ENCODE measurements at places on chromosomes 1 and 21.
A peak's percentile ranks its signal among the peaks of the same experiment; 100 is the strongest.

- H3K4me1 ChIP-seq, result peaks cover 26% of the 10 kb centered on the region
- no peak overlapping the region for H3K27ac ChIP-seq
- no peaks in the 10 kb centered on the region for H3K27me3 ChIP-seq
- no peaks in the 10 kb centered on the region for H3K36me3 ChIP-seq
- DNase-seq, result peak; percentile 27
- no peak overlapping the region for H3K4me3 ChIP-seq
These were observed 94.1 kb downstream of the NMNAT2 start for GRCh38 chr1:183323849-183324683.

DNA sequence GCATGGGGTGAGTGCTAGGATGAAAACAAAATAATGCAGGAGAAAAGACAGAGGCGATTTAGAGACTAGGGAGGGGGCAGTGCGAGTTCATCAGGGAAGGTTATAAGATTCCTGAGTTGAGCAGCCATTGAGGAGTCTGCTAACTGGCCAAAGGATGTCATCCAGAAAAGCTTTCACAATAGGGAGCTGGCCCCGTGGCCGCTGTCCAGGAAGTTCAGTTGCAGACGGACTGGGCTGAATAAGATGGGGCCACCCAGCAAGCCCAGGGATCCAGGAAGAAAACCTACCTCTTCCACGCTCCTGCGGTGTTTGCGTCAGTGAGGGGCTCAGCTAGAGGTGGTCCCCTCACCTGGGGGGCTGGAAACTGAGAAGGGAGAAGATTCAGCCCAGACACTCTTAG lies 4.0 kb upstream of the PKP1 start:
- H3K4me3 ChIP-seq, result no peak overlapping the region
- H3K4me1 ChIP-seq, result peaks cover 13% of the 10 kb centered on the region
- H3K36me3 ChIP-seq, result no peaks in the 10 kb centered on the region
- peak; percentile 35 for DNase-seq
- peaks cover 4% of the 10 kb centered on the region for H3K27me3 ChIP-seq

DNA sequence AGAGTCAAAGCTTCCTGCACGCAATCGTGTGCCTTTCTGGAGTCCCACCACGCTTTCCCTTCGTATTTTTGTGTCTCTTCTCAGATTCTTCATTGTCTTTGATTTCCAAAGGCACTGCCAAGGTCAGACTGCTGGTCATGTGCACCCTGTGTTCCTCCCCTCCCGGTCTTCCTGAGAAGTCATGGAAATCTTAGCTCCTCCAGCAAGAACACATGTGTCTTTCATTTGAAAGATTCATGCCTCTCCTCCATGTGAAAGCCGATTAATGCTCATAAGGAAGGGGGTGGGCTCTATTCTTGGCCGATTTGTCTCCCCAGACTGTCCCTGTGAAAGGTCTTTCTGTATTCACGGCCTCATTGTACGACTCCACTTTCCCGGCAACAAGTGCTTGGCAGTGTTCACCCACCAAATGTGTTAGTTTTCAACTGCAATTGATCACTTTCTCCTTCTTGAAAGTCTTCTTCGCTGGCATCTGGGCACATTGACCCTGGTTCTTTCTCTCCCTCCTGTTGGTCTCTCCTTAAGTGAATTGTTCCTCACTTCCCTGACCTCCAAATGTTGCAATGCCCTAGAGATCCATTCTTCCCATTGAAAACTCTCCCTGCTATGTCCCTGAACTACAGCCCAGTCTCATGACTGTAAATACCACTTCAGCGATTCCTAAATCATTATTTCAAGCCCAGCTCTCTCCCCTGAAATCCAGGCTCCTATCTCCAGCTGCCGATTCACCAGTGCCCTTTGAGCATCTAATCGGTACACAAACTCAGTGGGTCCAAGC lies 25.4 kb downstream of the MX2 start:
- no peaks in the 10 kb centered on the region for H3K27me3 ChIP-seq
- H3K27ac ChIP-seq, result no peak overlapping the region
- H3K4me1 ChIP-seq, result no peaks in the 10 kb centered on the region
- no peak for DNase-seq
- no peaks in the 10 kb centered on the region for H3K36me3 ChIP-seq
- no peak overlapping the region for H3K4me3 ChIP-seq

DNA sequence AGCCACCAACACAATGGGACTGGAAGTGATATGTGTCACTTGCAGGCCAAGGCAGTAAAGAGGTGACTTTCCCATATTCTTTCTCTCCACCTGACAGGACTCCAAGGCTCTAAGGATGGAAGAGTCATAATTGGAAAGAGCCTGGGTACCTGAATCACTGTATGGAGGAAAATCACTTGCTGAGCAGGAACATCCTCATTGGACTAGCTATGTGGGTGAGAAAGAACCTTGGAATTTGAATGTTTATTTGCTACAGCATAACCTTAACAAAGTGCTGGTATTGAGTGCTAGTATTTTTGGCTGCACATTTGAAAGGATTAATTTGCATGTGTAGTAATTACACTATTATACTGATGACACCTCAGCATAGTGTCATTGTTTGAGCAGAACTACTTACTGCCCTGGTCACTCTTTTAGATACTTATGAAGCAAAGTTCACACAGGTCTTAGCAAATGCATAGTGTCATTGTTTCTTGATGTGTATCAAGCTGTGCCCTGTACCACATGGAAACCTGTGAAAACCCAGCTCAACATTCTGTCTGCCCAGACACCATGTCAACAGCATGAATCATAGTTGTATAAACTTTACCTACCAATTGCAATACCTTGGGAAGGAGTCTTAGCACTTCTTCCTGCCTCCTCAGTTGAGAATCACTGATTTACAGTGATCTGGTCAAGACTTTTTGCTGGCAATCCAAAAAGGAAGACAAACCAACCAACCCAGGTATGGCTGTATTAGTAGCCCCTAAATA lies 5.1 kb upstream of the S100A10 start:
- no peak overlapping the region for H3K4me3 ChIP-seq
- no peaks in the 10 kb centered on the region for H3K36me3 ChIP-seq
- no peaks in the 10 kb centered on the region for H3K27me3 ChIP-seq
- DNase-seq, result no peak

DNA sequence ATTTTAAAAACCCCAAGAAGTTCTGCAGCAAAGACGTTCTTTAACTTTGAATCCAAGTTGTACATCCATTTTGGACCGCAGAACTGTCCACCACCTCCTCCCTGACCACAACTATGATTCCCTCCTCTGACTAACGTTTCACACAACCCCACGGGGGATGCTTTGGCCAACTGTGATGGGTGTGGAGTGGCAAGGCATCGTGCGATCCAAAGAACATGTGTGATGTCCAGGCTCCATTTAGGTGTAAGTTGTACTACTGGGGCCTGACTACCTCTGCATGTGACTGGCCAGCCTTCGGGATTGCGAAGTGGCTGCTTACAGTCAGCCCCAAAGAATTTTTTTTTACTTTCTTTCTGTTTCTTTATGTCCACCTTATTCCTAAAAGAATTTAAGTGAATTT lies 6.7 kb downstream of the KCNJ15 start:
- H3K4me1 ChIP-seq, result peaks cover under 1% of the 10 kb centered on the region
- H3K4me3 ChIP-seq, result no peak overlapping the region
- H3K27ac ChIP-seq, result no peak overlapping the region
- DNase-seq, result no peak
- no peaks in the 10 kb centered on the region for H3K27me3 ChIP-seq
- H3K36me3 ChIP-seq, result no peaks in the 10 kb centered on the region

- no peak for DNase-seq
- no peaks in the 10 kb centered on the region for H3K36me3 ChIP-seq
- H3K4me1 ChIP-seq, result no peaks in the 10 kb centered on the region
- H3K27me3 ChIP-seq, result no peaks in the 10 kb centered on the region
- H3K4me3 ChIP-seq, result no peak overlapping the region
- H3K27ac ChIP-seq, result no peak overlapping the region
These were observed 121.4 kb upstream of the SLC35F3 start for GRCh38 chr1:233782937-233783586.

DNA sequence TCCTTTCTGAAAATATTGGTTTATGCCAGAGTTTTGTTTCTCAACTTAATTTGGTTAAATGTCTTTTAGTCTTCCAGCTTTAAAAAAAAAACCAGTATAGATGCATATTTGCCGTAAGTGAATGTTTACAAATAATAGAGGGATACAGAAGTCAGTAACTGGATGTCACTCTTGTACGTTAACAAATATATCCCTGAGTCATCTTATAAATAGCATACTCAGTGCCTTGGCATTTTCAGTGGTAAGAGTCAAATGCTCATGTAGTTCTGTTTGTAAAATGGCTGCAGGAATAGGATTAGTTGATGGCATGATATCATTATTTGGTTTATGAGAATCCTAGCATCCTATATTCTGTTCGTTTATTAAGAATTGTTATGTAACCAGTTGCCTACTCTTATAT lies 55.4 kb downstream of the SPEN start:
- peaks cover under 1% of the 10 kb centered on the region for H3K4me1 ChIP-seq
- H3K27me3 ChIP-seq, result no peaks in the 10 kb centered on the region
- no peak for DNase-seq
- no peak overlapping the region for H3K27ac ChIP-seq
- H3K36me3 ChIP-seq, result peaks cover 3% of the 10 kb centered on the region
- no peak overlapping the region for H3K4me3 ChIP-seq

- no peaks in the 10 kb centered on the region for H3K4me1 ChIP-seq
- H3K27me3 ChIP-seq, result no peaks in the 10 kb centered on the region
- H3K27ac ChIP-seq, result no peak overlapping the region
- H3K36me3 ChIP-seq, result no peaks in the 10 kb centered on the region
These were observed 11.4 kb upstream of the CFAP126 start for GRCh38 chr1:161379071-161379470.

- H3K27me3 ChIP-seq, result no peaks in the 10 kb centered on the region
- DNase-seq, result no peak
- H3K27ac ChIP-seq, result no peak overlapping the region
- no peak overlapping the region for H3K4me3 ChIP-seq
- H3K4me1 ChIP-seq, result no peaks in the 10 kb centered on the region
These were observed 65.8 kb upstream of the ATF3 start for GRCh38 chr1:212542761-212543187.

DNA sequence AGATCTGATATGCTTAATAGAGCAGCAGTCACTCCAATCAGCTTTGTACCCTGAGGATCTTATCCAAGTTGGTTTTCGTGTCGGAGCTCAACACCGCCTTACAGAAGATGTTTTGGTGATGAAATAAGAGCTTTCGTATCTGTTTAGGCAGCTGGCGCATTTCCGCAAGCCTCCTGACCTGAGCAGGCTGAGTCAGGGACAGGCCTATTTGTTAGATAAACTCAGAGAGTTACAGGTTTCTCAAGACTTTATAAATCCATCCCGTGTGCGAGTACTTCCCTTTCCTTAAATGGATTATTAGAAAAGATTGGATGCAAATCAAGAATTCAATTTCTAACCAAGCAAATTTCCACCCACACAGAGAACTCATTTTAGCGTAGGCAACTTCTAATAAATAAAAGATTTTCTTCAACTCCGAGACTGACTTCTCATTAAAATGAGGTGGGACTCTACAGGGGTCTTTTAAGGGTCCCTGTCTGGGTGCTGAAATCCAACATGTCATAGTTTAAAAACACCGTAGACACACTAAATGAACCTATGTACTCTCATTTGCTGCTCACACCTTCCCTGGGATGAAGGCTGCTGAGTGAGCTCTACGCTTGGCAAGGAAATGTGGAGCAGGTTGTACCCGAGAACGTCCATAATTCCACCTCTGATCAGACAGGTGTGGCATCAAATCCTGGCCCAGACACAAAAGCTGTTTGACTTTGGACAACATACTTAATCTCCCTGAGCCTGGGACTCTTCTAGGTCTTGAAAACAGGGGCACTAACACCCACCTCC lies 106.9 kb upstream of the F3 start:
- peak; percentile 85 for DNase-seq
- H3K4me3 ChIP-seq, result no peak overlapping the region

GRCh38 chr1:174794861-174795260 lies 204.9 kb upstream of the CACYBP start:
- H3K4me3 ChIP-seq, result no peak overlapping the region
- H3K27ac ChIP-seq, result no peak overlapping the region
- H3K27me3 ChIP-seq, result no peaks in the 10 kb centered on the region
- no peaks in the 10 kb centered on the region for H3K36me3 ChIP-seq

GRCh38 chr1:65846866-65847265 lies 54.2 kb downstream of the PDE4B start:
- H3K4me3 ChIP-seq, result no peak overlapping the region
- H3K36me3 ChIP-seq, result no peaks in the 10 kb centered on the region
- DNase-seq, result peak; percentile 59
- no peak overlapping the region for H3K27ac ChIP-seq
- H3K27me3 ChIP-seq, result no peaks in the 10 kb centered on the region

DNA sequence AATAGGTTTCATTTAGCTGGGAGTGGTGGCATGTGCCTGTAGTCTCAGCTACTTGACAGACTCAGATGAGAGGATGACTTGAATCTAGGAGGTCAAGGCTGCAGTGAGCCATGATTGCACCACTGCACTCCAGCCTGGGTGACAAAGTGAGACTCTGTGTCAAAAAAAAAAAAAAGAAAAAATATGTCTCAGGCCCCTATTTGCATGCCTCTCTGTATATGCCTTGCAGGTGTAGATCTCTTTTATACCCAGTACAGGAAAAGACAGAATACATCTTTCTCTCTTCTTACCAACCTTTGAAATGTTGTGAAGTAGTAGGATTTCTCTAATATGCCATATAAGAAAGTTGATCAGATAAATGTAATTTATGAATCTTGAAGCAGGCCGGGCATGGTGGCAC lies 6.4 kb downstream of the CNR2 start:
- peaks cover 23% of the 10 kb centered on the region for H3K27me3 ChIP-seq
- no peak for DNase-seq
- H3K4me3 ChIP-seq, result no peak overlapping the region
- H3K27ac ChIP-seq, result no peak overlapping the region
- H3K4me1 ChIP-seq, result no peaks in the 10 kb centered on the region

GRCh38 chr1:6672558-6672957 lies 29.1 kb downstream of the DNAJC11 start:
- H3K36me3 ChIP-seq, result peaks cover 11% of the 10 kb centered on the region
- H3K27me3 ChIP-seq, result no peaks in the 10 kb centered on the region
- no peak for DNase-seq
- H3K4me3 ChIP-seq, result no peak overlapping the region
- H3K27ac ChIP-seq, result no peak overlapping the region

DNA sequence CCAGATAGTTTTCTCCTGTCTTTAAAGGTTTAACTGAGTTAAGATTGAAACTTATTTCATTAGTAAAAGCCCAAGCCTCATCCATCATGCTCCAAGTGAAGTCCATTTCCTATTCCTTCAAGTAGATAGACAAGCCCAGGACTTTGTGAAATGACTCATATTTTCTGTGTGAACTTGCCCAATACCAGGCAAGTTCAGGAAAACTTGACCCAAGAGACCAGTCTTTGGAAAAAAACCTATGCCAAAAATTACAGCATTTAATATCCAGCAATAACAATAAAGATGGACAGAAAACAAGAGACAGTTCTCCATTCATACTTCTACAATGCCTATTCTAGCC lies 405 bp upstream of the RAB29 start:
- no peaks in the 10 kb centered on the region for H3K36me3 ChIP-seq
- no peak overlapping the region for H3K4me3 ChIP-seq
- DNase-seq, result peak; percentile 15
- H3K27me3 ChIP-seq, result no peaks in the 10 kb centered on the region
- peaks cover 7% of the 10 kb centered on the region for H3K4me1 ChIP-seq
- H3K27ac ChIP-seq, result no peak overlapping the region

GRCh38 chr21:45620201-45620923 lies 23.2 kb upstream of the PCBP3 start:
- no peak overlapping the region for H3K27ac ChIP-seq
- H3K4me1 ChIP-seq, result no peaks in the 10 kb centered on the region
- H3K4me3 ChIP-seq, result no peak overlapping the region
- no peaks in the 10 kb centered on the region for H3K27me3 ChIP-seq
- H3K36me3 ChIP-seq, result no peaks in the 10 kb centered on the region

GRCh38 chr1:167221126-167221737 lies 546 bp downstream of the POU2F1 start:
- DNase-seq, result peak; percentile 46
- no peaks in the 10 kb centered on the region for H3K27me3 ChIP-seq
- H3K36me3 ChIP-seq, result no peaks in the 10 kb centered on the region

All from trophoblast cell (in vitro differentiated cells and primary cell).